Foreskin fibroblast (primary cell): ENCODE measurements at places on chromosomes 12 and 14.

- no peak for DNase-seq
These were observed 75.6 kb upstream of the USP44 start for GRCh38 chr12:95626854-95627253.

- no peak for DNase-seq
These were observed 156.1 kb upstream of the ALG10B start for GRCh38 chr12:38160318-38161122.

- no peak for DNase-seq
These were observed 202.8 kb upstream of the DIO3 start for GRCh38 chr14:101358320-101359125.

GRCh38 chr14:21204167-21205025, 48.5 kb upstream of the OR5AU1 start:
- no peak for DNase-seq

DNA sequence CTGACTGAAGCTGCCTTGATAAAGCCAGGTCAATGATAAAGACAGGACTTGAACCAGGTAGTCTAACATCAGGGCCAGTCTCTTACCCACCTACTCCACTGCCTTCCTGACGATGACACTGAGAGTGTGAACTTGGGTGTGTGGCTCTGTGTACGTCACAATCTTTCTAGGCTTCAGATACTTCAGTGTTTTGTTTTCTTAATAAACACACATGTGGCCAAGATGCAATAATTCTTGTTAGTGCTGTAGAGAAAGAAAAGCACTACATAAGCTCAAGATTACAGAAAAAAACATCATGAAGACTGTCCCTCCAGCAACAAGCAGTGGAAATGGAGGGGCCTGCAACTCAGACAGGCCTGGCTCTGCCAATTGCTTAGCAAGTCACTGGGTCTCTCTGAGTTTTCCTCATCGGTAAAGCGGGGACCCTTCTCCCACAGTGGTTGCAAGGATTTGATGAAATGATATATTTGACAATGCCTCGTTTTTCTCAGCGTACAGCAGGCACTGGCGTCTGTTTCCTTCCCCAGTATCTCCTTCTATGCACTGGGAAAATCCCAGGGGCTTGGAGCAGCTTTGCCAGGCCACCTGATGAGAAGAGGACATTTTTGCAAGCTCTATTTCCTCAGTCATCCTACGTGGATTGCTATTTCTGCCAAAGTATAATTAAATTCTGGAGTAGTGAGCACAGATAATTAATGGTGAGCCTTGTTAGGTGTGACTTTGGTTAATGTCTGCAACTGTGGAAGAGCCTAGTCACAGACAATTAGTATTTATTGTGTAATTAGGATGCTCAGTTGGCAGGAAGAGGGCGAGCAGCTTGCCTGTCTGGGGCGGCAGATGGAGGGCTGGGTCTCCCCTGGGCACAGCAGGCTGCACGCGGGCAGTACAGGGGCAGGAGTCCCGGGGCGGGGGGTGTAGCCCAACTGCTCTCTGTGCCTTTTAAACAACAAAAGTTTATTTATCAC, 55.8 kb upstream of the CHGA start:
- no peak for DNase-seq

DNA sequence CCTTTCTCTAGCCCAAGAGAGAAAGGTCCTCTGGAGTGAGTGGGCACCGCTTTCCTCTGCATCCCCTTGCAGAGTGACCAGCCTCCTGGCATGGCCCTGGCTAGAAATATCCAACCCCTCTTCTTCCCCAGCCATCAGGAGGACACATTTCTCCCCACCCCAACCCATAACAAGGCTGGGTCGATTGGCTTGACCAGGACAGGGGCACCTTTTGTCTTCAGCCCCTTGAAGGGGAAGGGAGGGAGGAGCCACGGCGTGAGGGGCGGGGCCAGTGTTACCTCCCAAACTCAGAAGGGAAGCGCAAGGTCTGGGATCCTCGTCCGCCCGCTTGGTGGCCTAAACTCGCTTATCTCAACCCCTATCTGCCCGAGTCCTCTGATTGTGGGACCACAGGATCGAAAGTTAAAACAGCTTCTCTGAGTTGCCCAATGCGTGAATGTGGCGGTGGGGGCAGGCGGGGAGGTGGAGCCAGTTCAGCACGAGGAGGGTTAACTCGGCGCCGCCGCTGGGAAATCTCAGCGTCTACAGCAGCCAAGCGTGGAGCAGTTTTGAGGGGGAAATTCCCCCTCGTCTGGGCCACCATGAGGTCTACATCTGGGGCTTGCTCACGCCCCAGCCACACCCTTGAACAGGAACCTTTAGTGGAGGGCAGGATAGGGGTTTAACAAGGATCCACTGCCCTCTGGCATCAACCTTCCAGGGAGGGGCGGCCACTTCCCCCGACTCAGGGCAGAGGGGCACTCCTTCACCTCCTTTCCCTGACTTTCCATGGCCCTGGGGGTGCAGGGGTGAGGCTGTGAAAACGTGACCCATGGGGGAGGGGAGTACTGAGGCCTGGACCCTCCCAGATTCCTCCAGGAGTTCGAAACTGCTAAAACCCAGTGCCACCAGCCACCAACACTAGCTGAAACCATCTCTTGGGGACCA, 795 bp downstream of the STAT6 start:
- peak; percentile 83 for DNase-seq

DNA sequence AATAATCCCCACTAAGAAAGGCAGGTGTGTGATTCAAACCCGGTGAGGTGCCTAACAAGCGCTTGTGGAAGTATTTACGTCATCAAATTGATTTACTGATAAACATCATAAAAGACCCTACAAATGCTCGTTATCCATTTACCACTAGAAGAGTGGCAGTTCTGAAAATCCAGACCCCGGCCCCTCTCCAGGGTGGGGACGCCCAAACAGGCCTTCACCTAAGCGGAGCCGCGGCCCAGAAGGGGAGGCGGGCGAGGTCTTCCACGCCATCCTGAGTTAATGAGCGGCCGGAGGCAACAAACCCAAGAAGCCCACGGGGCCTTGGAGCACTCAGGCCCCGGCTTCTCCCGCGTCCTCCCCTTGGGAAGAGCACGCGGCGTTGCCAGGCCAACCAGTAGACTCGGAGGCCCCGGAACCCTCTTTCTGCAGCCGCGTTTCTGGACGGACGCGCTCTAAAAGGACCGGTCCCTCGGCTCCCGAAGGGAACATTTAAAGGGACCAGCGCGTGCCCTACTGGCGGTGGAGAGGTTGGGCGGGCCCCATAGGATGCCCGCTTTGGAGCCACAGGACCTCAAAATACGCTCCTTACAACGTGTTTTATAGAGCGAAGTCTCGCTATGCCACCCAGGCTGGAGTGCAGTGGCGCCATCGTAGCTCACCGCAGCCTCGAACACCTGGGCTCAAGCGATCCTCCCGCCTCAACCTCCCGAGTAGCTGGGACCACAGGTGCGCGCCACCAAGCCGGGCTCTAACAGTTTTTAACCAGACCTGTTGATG, 3.5 kb downstream of the PTPN21 start:
- DNase-seq, result peak; percentile 84

- DNase-seq, result no peak
These were observed 8.9 kb downstream of the ARL6IP4 start for GRCh38 chr12:122989225-122989839.

GRCh38 chr12:2982361-2982760, 23.2 kb downstream of the TEAD4 start:
- no peak for DNase-seq

- no peak for DNase-seq
These were observed 38.6 kb downstream of the CCDC85C start for GRCh38 chr14:99565383-99565782.

DNA sequence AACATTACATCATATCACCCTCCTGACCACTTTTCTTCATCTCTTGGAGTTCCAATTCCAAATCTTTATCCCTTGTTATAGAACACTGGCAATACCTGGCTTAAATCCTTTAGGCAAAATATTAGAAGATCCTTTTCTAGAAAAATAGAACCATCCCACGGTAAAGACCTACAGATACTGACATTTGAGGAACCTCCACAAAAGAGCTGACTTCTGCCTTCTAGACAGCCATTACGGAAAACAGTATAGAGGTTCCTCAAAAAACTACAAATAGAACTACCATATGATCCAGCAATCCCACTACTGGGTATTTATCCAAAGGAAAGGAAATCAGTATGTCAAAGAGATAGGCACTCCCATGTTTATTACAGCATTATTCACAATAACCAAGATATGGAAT, 241.7 kb upstream of the AMIGO2 start:
- no peak for DNase-seq

- DNase-seq, result peak; percentile 25
These were observed 110.5 kb upstream of the CLEC14A start for GRCh38 chr14:38366374-38366773.

DNA sequence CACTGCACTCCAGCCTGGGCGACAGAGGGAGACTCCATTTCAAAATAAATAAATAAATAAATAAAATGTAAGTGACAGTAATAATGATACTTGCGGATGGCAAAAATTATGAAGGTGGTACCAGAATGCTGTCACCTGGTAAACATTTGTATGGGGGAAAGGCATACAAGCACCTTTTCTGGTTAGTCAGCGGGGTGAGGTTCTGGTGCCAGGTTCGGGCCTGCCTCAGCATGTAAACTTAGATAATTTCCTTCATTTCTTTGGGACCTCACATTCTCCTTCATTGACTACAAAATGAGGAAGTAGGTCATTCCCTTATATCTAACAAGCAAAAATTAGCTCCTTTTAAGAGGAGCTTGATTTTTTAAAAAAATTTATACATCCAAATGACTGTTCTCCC, 10.8 kb downstream of the VTI1B start:
- no peak for DNase-seq

DNA sequence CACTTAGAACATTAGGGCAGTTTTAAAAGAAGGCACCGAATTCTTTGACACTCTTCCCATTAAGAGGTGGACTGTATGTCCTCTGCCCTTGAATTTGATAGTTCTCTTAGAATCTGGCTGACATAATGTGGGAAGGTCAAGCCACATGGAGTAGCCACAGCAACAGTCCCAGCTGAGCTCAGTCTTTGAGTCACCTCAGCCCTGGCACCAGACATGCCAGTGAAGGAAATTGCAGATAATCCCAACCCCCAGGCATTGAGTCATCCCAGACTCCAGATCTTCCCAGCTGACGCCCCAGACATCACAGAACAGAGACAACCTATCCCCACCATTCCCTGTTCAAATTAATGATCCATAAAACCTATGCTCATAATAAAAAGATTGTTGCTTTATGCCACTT, 83.4 kb downstream of the GTF2A1 start:
- peak; percentile 81 for DNase-seq

DNA sequence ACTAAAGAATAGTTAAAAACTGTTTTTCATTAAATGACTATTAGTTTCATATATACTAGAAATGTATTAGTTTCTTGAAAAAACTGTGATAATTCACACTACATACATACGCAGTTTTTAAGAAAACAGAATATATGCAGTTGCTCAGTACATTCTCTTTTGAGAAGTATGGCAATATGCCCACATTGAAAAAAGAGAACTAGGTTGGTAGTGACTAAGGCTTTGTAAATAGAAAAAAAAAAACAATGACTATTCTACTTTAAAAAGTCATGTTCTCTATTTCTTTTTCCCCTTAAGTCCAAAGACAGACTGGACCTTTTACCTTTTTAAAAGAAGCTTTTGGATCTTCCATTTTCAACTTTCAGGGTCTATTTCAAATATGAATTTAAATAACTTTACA, 25.0 kb downstream of the SNX6 start:
- DNase-seq, result peak; percentile 14

DNA sequence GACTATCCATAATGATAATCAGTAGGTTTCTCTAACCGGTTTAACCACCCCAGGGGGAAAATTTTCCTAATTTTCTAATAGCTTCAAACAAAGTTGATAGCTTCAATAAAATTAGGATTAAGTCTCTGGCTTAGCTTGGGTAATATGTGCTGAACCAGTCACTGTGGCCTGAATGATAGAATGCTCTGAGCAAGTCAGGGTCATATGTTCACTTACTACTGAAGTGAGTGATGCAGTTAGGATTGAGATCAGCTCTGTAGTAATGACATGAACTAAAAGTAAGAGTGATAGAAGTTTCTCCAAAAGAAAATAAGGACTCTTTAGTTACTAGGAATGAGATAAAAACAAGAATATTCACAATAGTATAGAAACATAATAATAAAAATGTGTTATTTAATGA, 32.6 kb downstream of the ETNK1 start:
- DNase-seq, result peak; percentile 34

GRCh38 chr14:104383088-104383995, 196.2 kb upstream of the C14orf180 start:
- no peak for DNase-seq

- no peak for DNase-seq
These were observed 261.0 kb upstream of the LRIG3 start for GRCh38 chr12:59181196-59181777.

DNA sequence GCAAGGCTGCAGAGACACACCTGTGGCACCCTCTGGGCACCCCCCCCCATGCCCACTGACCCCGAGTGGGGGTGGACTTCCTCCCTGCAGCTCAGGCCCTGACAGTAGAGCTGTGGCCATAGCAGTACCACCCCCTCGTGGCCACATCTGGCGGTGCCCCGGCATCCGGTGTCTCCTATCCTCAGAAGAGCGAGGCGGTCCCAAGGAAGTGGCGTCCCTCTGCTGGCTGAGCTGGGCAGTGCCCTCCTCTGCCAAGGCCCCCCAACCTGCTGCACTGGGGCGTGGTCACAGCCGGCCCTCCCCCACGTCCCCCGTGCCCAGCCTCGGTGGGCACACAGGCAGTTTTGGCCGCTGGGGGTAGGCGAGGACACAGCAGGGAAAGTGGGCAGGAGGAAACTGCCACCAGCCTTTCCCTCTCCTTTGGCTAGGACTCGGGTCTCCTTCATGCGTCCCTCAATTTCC, 6.0 kb upstream of the SLC6A12 start:
- DNase-seq, result peak; percentile 12

DNA sequence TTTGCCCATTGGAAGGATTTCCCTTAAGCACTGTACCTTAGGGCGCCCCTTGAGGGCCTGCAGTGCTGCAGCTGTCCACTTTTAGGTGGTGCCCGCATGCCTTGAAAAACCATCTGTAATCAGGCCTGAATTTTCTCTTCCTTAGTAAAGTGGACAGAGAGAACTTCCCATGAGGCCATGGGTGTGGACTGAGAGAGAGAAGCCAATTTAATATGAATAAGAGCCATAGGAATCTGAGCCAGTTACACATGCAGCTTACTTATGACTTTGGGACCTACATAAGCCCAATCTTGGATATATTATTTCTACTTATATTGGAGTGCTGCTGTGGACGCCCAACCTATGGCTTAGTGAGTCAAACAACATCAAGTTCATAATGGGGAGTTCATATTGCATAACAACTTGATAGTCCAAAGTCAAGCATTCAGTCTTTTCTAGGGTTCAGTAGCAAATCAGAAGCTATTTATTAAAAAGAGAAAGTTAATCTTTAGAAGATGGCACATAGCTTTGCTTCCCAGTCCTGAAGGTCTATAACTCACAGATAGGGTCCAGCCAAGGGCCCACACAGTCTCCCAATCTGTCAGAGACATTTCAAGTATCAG, 11.1 kb upstream of the ETV6 start:
- peak; percentile 25 for DNase-seq

- no peak for DNase-seq
These were observed 159.3 kb downstream of the DACT1 start for GRCh38 chr14:58797010-58797429.

DNA sequence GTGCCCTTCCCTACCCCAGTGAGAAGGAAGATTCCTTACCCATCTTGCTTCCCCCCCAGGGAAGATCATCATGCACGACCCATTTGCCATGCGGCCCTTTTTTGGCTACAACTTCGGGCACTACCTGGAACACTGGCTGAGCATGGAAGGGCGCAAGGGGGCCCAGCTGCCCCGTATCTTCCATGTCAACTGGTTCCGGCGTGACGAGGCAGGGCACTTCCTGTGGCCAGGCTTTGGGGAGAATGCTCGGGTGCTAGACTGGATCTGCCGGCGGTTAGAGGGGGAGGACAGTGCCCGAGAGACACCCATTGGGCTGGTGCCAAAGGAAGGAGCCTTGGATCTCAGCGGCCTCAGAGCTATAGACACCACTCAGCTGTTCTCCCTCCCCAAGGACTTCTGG, 9.3 kb downstream of the PCK2 start:
- DNase-seq, result no peak
